Activated T-cell treated with anti-CD3 and anti-CD28 coated beads for 1 hour (primary cell): ENCODE measurements at places on chromosomes 12 and 14.

GRCh38 chr14:97250931-97251330, 453.7 kb downstream of the VRK1 start:
- DNase-seq: no peak

DNA sequence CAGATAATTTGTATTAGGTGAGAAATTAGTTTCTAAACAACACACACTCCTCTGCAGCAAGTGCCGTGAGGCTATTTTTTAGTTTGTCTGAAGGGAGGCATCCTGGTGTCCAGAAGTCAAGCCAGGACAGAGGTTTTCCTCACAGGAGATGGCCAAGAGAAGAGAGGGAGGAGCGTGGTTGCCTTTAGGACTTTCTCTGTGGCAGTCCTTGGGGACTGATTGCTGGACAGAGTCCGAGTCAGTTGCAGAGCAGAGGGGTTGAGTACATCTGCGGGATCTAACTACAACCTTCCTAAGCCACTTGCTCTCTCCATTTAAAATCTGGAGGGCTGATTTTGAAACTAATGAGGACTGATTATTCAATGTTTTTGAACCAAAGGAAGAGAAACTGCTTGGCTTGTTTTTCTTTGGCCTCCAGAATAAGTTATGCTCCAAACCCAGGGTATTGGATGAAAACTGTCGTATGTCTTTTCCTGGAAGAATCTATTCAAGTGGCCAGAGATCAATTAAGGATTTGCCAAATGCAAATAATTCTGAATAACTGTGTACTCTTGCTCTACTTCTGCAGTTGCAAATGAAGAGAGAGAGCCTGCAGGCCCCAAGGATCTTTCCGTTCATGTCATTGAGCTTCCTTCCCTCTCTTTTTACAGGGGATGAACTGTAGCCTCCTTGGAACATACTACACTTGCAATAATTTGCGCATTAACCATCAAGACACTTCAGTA, 1.2 kb downstream of the SLCO1C1 start:
- DNase-seq: no peak

DNA sequence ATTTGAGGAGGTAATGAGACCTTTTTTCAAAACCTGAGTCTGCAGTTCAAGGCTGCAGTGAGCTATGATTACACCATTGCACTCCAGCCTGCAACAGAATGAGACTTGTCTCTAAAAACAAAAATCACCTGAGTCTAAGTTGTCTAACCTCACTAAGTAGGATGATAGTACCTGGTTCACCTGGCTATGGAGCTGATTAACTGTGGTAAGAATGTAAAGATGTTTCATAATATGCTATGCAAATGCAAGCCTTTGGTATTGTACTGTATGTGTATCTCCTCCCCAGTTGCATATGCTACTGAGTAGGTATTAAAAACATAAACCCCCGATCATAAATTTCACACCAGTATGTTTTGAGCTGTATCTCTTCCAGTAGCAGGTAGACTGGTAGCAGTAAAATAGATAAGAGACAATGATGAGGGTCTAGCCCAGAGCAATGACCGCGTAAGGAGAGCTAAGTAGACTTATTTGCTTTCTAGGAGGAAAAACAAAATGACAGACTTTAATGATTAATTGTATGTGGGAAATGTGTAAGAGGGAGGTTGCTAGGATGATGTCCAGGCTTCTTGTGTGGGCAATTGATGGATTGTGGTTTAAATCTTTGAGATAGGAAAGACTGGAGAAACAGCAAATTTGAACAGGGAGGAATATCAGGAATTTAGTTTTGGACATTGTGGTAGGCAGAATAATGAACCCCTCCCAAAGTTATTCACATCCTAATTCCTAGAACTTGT, 41.6 kb upstream of the EGLN3 start:
- DNase-seq: no peak

GRCh38 chr14:36721877-36722276, 60.2 kb downstream of the PAX9 start:
- no peak for DNase-seq
